NCI-H1092 (cell line): ENCODE measurements at places on chromosomes 3 and 15.

DNA sequence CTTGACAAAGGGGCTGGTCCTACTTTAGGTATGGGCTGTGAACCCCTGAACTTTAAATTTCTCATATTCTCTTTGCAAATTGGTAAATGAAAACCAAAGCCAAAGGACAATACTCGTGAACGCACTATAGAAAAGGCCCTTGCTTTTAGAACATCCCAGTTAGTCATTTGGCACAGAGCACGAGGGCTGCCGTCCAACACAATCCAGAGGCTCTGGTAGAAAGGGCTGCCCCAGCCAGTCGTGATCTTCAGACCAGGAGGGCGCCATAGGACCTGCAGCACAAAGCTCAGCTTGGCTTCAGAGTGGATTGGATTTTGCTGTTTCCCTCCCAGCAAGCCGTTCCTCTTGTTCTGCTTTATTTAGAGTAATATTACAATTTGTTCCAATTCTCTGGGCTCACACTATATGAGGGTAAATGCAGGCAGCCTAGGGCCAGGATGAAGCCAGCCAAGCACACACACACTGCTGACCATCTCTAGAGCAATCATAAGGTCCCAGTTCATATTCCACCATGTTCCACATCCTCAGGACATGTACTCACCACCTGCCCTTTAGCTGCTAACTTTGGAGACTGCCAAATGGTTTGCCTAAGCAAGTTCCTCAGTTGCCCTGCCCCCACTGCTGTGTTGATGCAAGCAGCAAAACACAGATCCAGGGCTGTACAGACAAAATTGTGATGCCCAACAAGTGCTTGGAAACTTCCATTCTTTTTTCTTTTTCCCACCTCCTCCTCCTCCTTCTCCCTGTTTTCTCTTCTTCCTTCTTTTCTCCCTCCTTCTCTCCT lies 6.0 kb upstream of the BFSP2 start:
- DNase-seq: no peak

GRCh38 chr3:13836658-13837587 lies 42.9 kb downstream of the WNT7A start:
- no peak for DNase-seq

- no peak for DNase-seq
Measured at GRCh38 chr3:83877910-83878309, 1080.9 kb upstream of the CADM2 start.

- no peak for DNase-seq
Measured at GRCh38 chr3:101890716-101891115, 41.4 kb downstream of the NFKBIZ start.

- DNase-seq: no peak
Measured at GRCh38 chr3:146543461-146544001, 876 bp downstream of the PLSCR1 start.

DNA sequence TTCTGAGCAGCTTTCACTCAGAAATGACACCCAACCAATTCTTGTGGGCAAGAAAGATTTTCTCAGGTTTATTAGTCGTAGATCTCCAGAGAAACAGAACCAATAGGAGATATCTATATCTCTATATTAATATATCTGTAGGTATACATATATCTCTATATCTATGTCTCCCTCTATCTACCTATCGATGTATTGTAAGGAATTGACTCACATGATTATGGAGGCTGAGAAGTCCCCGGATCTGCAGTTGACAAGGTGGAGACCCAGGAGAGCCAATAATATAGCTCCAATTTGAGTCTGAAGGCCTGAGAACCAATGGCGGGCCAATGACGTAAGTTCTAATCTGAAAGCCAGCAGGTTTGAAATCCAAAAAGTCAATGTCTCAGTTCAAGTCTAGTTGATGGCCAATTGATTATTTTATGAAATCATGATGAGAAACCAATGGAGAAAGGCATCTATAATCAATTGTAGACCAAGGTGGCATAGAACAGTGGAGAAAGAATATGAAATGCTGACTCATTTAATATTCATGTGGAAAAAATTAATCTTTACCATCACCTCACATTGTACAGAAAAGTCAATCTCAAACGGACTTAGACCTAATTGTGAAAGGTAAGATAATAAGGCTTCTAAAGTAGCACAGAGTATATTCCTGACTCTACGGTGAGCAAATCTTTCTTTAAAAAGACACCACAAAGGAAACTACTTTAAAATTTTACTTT lies 65.6 kb upstream of the CHRNA7 start:
- DNase-seq: no peak

DNA sequence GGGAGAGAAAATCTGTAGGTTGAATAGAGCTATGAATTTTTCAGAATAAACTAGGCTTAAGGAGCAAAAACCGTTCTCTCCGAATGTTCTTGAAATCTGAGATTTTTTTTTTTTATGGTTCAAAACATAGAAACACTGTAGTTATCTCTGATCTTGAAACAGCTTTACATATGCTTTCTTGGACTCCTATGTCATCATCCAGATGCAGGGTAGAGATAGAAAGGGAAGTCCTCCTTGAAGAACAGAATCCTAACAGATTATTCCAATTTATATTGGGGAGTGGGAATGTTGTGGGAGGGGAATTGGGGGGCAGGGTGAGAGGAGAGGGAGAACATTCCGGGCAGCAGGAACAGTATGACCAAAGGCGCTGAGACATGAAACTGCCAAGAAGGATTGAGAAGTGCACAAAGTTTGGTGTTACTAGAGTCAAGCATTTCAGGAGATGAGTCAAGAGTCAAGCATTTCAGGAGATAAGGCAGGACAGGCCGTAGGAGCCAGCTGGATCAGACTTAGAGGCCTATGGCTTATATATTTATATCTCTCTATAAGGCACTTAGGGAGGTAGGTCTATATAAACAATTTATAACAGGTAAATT lies 21.9 kb upstream of the ST3GAL6 start:
- no peak for DNase-seq

DNA sequence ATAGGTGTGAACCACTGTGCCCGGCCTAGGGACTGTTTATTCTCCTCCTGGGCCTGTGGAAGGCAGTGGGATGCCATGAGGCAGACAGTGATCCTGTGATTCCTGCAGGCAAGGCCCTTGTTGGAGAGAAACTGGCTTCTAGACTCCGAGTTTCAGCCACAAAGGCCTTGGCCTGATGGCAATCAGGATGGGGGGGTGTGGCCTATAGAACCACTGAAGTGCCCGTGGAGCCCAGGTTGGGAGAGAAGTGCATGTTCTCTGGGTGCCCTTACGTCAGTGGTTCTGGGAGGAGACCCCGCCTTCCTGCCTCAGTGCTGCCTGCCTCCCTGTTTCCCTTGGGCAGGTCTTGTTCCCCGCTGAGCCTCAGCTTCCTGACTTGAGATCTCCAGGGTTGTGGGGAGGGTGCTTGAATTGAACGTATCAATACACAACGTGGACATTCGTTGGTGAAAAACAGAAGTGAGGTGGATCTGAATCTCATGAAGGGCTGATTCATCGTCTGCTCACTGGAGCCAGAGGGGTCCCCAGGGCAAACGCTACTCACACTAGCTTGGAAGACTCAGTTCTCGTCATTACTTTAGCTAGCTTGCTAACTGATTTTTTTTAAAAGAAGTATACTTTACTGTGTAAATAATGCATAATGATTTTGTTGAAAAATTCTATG lies 31.8 kb downstream of the IRAK2 start:
- DNase-seq: no peak

GRCh38 chr15:25664761-25665160 lies 198.4 kb downstream of the ATP10A start:
- no peak for DNase-seq

GRCh38 chr15:30990036-30990435 lies 1.4 kb downstream of the MTMR10 start:
- DNase-seq: no peak

DNA sequence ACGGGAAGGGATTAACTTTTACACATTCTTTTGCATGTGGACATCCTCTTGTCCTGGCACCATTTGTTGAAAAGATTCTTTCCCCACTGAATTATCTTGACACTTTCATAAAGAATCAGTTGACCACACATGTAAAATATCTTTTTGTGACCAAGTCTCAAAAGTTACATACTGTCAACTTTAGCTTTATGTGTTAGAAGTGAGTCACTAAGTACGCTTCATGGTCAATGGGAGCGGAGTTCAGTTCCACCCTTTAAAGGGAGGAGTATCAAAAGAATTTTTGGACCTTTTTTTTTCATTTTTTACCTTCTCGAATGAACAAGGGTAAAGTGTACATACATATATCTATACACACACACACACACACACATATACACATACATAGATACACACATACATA lies 35.4 kb downstream of the MAPK6 start:
- DNase-seq: no peak

GRCh38 chr3:127600749-127601456 lies 2.7 kb downstream of the MCM2 start:
- no peak for DNase-seq

DNA sequence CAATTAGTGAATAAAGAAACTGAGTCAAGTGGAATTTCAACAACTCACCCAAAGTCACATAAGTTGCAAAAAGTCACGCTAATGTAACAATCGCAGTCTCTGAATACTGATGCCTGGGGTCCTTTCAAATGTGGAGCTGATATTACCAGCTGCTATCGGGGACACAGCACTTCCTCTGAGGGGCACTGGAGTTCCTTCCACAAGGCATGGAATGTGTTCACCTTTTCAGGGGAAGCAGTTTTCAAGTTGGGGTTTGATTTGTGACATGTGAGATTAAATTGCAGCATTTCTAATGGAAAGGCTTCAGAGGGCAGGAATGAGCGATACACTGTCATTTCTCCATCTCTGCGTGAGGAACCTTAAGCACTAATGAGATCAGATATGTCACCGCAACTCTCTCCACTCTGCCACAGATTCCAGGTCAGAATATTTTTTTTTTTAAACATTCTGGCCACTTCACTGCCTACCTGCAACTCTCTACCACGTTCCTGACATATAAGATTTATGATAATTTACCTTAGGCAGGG lies 807.2 kb upstream of the CFAP20DC start:
- no peak for DNase-seq

GRCh38 chr3:62632510-62633294 lies 242.5 kb downstream of the CADPS start:
- DNase-seq: no peak

DNA sequence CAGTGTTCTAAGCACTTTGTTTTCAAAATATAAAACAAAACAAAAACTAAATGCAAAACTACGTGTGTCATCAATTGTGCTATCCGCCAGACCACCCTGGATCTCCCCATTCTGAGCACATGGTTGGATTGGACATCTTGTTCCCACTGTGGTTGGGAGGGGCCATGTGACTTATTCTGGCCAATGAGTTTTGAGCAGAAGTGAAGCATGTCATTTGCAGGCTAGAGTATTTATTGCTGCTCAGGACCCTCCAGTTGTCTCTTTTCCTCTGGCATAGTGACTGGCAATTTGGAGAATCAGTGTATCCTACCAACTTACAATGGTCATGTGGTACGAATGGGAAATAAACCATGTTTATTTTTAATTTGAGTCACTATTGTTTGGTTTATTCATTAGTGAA lies 70.2 kb upstream of the ST8SIA2 start:
- DNase-seq: no peak

GRCh38 chr3:176906046-176906905 lies 291.0 kb downstream of the TBL1XR1 start:
- DNase-seq: peak; percentile 49

DNA sequence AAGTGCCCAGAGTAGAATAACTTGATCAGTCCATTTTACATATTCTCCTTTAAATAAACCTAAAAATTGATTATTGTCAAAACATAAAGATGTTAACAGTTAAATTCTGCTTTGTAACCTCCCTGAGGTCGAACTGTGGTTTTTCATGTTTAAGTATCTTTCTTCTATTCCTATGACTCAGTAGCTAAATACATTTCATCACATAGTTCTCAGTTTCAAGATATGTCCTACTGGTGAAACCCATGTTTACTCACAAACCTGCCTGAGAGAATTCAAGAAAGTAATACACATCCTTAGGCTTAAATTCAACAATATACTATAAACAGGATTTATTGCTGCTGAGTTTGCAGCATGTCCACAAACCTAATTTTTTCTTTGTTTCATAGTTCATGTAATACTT lies 692.9 kb downstream of the ZPLD1 start:
- DNase-seq: no peak

DNA sequence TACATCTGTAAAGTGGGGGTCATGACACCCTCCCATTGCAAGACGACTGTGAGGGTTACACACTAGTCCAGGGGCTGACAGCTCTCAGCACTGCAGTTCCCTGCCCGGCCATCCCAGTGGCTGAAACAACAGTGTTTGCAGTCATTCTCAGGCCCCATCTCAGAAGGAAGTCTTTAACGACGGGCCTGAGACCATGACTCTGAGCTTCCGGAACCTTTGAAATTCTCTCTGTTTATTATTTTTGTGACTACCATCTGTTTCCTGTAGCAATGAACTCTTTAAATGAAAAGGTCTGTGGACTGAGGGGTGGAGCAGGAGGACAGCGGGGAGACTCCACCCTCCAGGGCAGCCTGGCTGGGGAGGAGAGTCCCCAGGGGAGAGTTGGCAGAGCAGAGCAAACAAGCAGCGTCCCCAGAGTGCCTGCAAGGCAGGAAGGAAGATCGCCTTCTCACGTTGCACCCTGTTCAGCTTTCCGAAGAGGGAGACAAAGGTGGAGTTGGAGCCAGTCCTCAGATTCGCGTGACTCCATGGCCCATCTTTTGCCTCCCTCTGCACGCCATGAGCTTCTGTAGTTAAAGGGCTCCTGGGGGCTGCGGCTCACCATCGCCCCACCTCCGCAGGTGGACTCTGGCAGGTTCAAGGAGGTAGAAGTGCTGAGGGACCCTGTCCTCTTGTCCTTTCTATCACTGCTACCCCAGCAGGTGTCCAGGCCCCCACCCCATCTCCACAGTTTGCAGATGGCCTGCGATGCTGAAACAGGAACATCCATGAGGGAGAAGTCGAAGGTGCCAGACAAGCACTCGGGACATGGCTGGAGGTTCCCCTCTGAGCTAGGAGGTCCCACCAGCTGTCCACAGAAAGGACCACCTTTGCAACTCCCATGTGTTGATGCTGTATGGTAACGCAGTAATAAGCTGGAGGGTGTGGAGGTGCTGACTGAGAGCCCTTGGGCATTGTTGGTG lies 525.8 kb upstream of the PROK2 start:
- DNase-seq: peak; percentile 65

GRCh38 chr3:25713341-25713985 lies 48.8 kb upstream of the TOP2B start:
- no peak for DNase-seq

GRCh38 chr15:57198654-57199291 lies 177.5 kb upstream of the CGNL1 start:
- DNase-seq: peak; percentile 80

GRCh38 chr3:126715432-126715831 lies 11.4 kb downstream of the CHCHD6 start:
- DNase-seq: no peak

- DNase-seq: no peak
Measured at GRCh38 chr15:69163141-69163669, 2.8 kb downstream of the GLCE start.

- DNase-seq: no peak
Measured at GRCh38 chr15:70962084-70962483, 69.5 kb downstream of the LRRC49 start.

GRCh38 chr15:83673385-83673784 lies 19.5 kb downstream of the ADAMTSL3 start:
- no peak for DNase-seq
